Activated T-helper 1 cell treated with Interleukin-2 at 50 U/mL for 16 hours (primary cell): ENCODE measurements at places on chromosomes 3 and 15.

- no peak for DNase-seq
These were observed 51.0 kb upstream of the TSC22D2 start for GRCh38 chr3:150357140-150357539.

GRCh38 chr3:191366675-191367074 lies 36.3 kb upstream of the UTS2B start:
- DNase-seq, result no peak

DNA sequence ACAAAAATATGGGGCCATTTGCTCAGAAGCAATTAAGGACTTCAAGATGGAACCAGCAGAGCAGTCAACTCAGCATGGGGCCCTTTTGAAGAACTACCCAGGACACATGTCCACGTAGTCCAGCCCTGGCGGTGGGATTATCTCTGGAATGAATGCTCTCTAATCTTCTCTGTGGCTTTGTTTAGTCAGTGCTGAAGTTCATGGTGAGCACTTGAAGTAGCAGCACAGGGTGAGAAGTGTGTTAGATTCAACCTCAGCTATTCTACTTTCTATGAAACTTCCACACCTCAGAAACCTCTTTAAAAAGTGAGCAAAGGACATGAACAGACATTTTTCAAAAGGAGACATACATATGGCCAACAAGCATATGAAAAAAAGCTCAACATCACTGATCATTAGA lies 74.4 kb downstream of the THRB start:
- DNase-seq, result no peak

DNA sequence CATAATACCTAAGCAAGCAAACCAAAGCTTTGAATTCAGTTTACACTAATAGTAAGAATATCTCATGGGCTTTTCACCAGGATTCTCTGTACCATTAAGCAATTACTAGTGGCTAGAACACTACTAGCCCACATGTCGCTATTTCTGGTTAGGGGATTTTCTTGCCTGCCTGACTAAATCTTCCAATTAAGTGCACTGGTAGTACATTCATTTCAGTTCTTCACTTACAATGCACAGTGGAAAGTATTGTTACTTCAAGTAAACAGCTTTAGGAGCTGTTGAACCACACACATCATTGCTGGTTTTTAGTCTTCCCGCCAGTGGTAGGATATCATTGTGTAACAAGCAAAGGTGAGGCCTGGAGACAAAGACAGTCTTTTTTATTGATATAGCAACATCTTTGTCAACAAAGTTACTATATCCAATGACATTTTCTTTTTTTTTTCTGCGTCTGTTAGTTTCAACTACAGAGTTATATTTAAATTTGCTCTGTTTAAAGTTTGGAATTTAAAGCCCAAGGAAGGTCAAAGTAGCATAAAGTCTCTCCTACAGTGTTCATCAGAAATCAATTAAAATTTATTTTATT lies 826.8 kb upstream of the NR2F2 start:
- DNase-seq, result no peak

- DNase-seq, result no peak
These were observed 742 bp downstream of the TNK2 start for GRCh38 chr3:195907684-195907933.

GRCh38 chr3:58345457-58345856 lies 12.8 kb downstream of the PXK start:
- DNase-seq, result no peak

GRCh38 chr3:136516656-136517055 lies 235.5 kb downstream of the STAG1 start:
- no peak for DNase-seq

GRCh38 chr3:124627501-124627908 lies 102.7 kb upstream of the UMPS start:
- no peak for DNase-seq

- DNase-seq, result no peak
These were observed 438.1 kb upstream of the ARPP21 start for GRCh38 chr3:35201211-35201610.

DNA sequence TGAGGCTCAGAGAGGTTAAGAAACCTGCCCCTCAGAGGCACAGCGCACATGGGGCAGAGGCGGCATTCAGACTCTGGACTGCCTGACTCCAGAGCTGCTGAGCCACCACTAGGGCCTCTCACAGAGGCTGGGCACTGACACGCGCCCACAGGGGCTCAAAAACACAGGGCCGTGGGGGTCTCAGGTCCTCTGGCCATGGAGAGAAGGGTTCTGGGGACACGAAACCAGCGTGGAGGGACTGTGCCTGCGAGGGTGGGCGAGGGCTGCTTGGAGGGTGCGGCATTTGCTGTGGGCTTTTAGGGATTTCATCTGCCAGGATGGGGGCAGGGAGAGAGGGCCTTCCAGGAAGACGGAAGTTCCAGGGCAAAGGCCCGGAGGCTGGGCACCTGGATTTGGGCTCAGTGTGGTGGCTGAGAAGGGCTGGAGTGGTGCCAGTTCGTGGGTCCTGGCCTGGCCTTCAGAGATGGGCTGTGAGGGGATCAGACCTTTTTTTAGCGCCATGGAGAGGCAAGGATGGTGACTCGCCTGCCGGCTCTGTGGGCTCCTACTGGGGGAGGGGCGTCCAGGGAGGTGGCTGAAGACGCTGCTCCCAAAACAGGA lies 69.6 kb downstream of the EFCAB12 start:
- no peak for DNase-seq

GRCh38 chr3:118990823-118991560 lies 43.7 kb downstream of the IGSF11 start:
- DNase-seq, result no peak

DNA sequence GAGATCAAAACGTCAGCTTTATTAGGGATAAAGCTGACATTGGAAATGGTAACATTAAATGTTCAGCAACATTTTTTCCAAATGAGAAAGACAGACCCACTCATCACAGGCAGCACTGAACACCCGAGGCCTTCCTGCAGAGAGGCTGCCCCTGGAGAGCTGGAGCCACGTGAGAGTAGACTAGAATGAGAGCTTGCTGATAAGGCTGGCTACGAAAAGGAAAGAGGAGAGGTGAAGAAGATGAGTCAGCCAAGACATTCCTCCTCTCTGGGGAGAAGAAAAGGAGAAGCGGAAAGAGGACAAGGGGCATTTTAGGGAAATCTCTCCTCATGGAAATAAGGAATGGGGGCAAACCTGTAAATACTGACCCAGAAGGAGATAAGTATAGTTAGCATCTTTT lies 7.3 kb downstream of the CYP19A1 start:
- DNase-seq, result no peak

- DNase-seq, result no peak
These were observed 45.9 kb downstream of the SLC12A8 start for GRCh38 chr3:125166599-125167136.

DNA sequence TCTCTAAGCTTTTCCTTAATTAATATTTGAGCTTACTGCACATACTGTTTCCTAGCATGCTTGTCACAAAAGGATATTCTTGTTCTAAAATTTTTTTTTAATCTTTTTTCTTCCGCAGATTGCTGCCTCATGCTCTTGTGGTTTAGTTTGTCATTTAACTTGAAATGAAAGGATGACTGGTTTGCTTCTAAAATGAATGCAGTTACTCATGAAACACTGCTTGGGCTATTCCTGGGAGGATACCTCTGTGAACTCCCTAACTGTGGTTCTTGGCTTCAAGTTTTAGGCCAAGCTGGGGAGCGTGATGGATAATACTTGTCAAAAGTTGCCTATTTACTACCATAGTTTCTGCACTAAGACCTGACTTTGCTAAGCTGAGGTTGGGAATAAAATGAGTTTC lies 64.0 kb downstream of the USP13 start:
- no peak for DNase-seq

DNA sequence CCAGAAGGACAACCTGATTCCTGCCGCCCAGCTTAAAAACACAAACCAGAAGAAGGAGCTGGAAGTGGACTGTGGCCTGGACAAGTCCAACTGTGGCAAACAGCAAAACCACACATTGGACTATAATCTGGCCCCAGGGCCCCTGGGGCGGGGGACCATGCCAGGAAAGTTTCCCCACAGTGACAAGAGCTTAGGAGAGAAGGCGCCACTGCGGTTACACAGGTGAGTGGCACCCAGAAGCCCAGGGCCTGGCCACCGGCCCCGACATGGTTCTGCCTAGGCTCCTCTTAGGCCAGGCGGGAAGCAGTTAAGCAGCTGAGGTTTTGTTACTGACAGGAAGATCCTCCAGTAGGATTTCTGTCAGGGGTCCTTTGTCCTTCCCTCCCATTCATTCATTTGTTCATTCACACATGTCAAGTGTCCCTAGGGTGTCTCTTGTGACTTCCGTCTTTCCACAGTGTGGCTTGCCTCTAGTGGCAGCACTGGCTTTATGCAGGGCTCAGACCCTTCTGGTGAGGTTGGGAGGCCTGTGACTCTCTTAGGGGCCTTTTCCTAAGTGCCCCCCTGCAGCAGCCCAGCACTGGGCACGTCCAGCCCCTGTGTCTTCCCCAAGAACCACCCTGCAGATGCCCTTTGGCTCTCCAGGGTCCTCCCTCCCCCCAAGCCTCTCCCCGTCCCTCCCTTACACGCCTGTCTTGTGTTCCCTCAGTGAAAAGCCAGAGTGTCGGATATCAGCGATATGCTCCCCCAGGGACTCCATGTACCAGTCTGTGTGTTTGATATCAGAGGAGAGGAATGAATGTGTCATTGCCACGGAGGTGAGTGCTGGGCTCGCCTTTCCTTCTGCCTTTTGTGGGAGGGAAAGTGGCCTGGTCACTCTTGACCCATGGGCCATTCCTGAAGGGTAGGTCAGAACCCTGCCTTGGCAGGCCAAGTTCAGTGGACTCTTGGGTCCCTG lies 7.8 kb downstream of the DLL4 start:
- DNase-seq, result no peak

GRCh38 chr15:56770173-56770572 lies 36.9 kb upstream of the ZNF280D start:
- no peak for DNase-seq

DNA sequence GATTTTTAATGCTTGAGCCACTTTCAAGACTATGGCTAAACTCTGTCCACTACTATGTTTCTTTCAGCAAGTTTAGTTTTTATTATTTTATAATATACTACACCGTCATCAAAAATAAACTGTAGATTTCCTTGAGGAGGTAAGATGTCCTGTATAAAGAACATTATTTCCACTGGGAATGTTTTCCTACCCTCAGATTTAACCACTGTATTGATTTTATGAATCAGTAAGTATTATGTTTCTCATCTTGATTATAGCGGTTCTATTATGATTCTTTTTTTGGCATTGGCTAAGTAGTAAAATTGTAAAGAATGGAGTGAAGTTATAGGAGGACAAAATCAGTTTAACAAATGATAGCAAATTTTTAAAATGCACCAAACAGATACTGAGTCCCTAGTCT lies 44.4 kb downstream of the ADAM10 start:
- DNase-seq, result no peak

- DNase-seq, result no peak
These were observed 79.9 kb downstream of the MYH15 start for GRCh38 chr3:108430540-108430939.

GRCh38 chr3:149587383-149587782 lies 70.4 kb downstream of the WWTR1 start:
- no peak for DNase-seq

DNA sequence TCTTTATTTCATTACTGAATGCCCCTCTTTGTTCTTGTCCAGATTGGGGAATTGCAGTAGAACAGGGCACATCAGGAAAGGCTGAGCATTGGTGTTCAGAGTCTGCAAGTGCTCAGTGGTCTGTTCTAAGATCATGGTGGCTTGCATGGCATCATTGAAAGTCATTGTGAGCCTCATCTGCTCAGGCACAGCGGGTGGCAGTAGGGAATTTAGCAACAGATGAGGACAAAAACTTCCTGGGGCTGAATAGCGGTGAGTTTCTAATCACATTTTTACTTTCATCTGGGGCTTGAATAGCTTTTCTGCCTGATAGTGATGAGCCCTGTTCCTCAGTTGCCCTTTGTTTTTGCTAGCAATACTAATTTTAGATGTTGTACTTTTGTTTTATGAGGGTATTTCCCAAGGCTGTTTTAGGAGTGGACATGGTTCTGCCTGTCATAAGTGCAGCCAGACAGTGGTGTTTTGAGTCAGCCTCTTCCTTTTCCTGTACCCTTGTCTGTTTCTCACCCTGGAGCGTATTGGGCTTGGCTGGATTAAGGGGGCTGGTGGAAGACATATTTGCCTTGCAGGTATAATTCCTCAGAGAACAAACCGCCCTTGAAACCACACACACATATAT lies 127.2 kb upstream of the IL12A start:
- DNase-seq, result no peak

- no peak for DNase-seq
These were observed 11.6 kb upstream of the DPH6 start for GRCh38 chr15:35557544-35557943.

- DNase-seq, result no peak
These were observed 889 bp upstream of the LRRIQ4 start for GRCh38 chr3:169811631-169812331.

GRCh38 chr3:85790445-85791030 lies 831.7 kb downstream of the CADM2 start:
- no peak for DNase-seq

- no peak for DNase-seq
These were observed 74.2 kb upstream of the BHLHE40 start for GRCh38 chr3:4904811-4905695.

DNA sequence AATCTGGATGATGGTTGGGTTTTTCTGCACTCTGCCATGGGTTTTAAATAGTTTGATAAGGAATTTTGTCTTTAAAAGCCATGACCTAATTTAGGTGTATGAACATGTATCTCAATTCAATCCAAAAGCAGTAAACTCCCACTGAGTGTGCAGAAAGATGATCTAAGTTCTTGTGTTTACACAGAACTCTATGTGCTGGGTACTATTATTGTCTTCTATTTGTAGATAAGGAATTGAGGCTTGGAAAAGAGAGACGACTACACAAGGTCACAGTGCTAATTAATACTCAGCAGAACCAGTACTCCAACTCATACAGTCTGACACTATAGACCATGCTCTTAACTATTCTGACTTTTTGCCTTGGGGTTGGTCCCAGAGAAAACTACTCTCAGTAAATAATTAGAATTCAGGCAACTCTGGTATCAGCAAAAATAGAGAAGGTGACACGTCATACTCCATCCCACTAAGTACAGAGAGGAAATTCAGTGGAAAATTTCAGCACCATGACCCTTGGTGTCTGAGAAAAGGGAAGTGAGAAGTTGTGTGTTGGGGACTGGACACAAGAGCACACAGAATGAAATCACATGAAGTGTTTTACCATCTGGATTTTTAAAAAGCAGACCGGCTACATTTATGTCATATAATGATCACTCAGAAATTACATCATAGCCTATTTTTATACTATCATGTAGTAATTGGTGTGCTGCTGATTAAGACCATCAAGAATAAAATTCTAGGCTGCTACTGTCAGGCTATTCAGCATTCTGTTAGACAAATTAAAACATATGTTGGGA lies 18.3 kb upstream of the MYH15 start:
- DNase-seq, result no peak

GRCh38 chr3:45537970-45538640 lies 56.4 kb upstream of the LIMD1 start:
- DNase-seq, result no peak

DNA sequence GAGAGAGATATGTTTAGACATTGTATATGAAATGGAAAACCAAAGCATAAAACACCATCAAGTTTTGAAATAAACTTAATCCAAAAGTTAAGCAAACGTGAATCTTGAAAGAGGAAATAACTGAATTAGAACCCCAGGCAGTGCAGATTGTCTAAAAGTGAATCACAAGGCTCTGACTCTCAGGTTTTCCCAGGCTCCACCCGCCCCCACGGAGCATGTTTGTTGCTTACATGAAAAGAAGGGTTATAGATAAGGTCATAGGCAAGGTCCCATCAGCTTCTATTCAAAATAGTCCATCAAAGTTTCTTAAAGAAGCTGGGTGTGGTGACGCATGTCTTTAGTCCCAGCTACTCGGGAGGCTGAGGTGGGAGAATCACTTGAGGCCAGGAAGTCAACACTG lies 29.0 kb upstream of the SLMAP start:
- DNase-seq, result no peak

- DNase-seq, result no peak
These were observed 95.1 kb downstream of the FOXP1 start for GRCh38 chr3:71488391-71488809.
